Activated T-helper 1 cell treated with anti-CD3 and anti-CD28 coated beads, Interleukin-12 subunit alpha, Interleukin-12 subunit beta, Interleukin-2, Interleukin-4 antibody, amounts not matched to agents 30 ng/mL and 10 ng/mL and 1 ng/mL, durations not matched to agents 14 hours and 24 hours and 36 hours (primary cell): ENCODE measurements at places on chromosomes 1 and 21. TPM values are rescaled to one million over a fixed set of nuclear protein-coding genes. Genes with fewer than 3 reads are reported as not detected.

Gene ZDHHC18
- total RNA-seq = 87.3 and 94.4 TPM in 2 replicates

Gene CYP2J2
- 0.44 and 0.54 TPM in 2 replicates for total RNA-seq

Gene MATN1
- total RNA-seq = 0.42 and 0.70 TPM in 2 replicates

GRCh38 chr1:220159041-220159440 lies 65.1 kb downstream of the IARS2 start:
- peaks cover 27% of the 10 kb centered on the region for H3K4me1 ChIP-seq
- H3K4me3 ChIP-seq = no peak overlapping the region
- H3K27me3 ChIP-seq = no peaks in the 10 kb centered on the region
- no peak overlapping the region for H3K27ac ChIP-seq

GRCh38 chr21:21045518-21045917 lies 47.3 kb downstream of the NCAM2 start:
- no peak overlapping the region for H3K27ac ChIP-seq
- no peak overlapping the region for H3K4me3 ChIP-seq
- no peak for DNase-seq
- no peaks in the 10 kb centered on the region for H3K27me3 ChIP-seq
- H3K36me3 ChIP-seq = no peaks in the 10 kb centered on the region
- no peaks in the 10 kb centered on the region for H3K4me1 ChIP-seq
